SK-N-SH treated with all-trans-retinoic acid at 6 μM for 48 hours (cell line): ENCODE measurements at places on chromosomes 7 and 10.

DNA sequence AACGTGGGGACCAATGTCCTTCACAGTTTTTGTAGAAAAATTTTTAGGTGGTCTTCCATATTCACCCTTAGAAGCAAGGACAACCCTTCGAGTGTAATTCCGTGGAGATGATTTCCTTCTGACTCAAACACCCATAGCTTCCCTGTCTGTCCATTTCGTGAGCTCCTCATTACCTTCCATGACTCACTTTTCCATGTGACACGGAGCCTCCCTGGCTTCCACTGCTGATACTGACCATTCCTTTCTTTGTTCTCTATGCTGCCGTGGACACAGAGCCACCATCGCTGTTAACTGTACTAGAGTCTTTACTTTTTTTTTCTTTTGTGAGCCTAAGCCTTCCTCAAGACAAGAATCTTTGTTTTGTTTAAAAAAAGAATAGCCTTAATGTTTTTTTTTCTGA is 12.5 kb upstream of the ARMS2 start:
- ATAC-seq, result peak; percentile 88

- ATAC-seq, result no peak
Measured at GRCh38 chr7:44889086-44889781, 3.9 kb upstream of the PURB start.

DNA sequence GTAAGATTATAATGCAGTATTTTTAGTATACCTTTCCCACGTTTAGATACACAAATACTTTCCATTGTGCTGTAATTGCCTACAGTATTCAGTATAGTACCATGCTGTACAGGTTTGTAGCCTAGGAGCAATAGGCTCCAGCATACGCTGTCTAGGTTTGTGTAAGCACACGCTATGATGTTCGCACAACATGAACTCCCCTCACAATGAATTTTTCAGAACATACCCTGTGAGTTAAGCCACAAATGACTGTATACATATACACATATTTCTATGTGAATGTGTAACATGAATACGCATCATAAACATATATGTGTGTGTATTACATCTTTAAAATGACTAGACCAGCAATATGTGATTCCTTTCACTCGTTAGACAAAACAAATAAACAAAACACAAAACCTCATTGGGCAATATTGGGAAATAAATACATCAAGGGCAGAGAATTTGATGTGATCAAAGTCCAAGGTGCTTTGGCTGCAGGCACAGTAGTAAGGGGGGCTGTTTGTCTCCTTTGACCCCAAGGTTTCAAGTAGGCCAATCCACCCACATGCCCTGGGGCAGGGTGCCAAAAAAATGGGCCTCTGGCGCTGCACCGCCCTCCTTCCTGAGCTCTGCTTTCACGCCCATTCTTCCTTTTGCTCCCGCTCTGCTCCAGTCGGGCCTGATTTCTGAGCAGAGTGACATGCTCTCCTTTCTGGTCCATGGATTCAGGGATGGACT is 33.9 kb downstream of the CHN2 start:
- ATAC-seq, result no peak

- peak; percentile 88 for ATAC-seq
Measured at GRCh38 chr10:77513781-77514331, 123.8 kb downstream of the KCNMA1 start.

GRCh38 chr10:30026080-30026479 is 33.3 kb downstream of the JCAD start:
- ATAC-seq, result no peak

DNA sequence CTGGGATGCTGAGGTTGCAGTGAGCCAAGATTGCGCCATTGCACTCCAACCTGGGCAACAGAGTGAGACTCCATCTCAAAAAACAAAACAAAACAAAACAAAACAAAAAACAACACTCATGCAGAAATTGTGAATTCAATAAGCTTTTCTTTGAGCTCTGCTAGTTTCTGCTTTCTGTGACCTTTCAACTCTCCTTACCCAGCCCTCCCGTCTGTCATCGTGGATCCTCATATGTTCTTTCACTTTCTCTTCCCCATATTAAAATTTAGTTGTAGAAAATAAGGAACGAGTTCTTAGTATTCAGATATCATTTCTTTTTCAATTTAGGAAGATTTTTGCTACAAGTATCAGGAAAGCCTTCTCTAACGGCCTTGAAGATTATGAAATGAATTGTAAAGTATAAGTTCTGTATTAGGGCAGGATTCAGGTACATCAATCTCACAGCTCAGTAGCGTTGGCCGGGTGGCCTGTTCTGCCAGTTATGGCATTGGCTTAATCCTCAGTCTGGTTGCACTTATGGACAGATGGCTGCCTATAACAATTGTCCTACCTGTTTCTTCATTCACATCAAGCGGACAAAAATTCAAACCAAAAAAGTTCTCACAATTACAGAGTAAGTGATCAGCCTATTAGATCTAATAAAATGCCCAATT is 1167.0 kb downstream of the SORCS3 start:
- no peak for ATAC-seq
